Heart right ventricle (tissue), 16 donors: ENCODE measurements at places on chromosomes 7 and 10. TPM values are rescaled to one million over a fixed set of nuclear protein-coding genes. Genes with fewer than 3 reads are reported as not detected.

GRCh38 chr10:29969255-29970011 lies 90.0 kb downstream of the JCAD start:
- DNase-seq = no peak

DNA sequence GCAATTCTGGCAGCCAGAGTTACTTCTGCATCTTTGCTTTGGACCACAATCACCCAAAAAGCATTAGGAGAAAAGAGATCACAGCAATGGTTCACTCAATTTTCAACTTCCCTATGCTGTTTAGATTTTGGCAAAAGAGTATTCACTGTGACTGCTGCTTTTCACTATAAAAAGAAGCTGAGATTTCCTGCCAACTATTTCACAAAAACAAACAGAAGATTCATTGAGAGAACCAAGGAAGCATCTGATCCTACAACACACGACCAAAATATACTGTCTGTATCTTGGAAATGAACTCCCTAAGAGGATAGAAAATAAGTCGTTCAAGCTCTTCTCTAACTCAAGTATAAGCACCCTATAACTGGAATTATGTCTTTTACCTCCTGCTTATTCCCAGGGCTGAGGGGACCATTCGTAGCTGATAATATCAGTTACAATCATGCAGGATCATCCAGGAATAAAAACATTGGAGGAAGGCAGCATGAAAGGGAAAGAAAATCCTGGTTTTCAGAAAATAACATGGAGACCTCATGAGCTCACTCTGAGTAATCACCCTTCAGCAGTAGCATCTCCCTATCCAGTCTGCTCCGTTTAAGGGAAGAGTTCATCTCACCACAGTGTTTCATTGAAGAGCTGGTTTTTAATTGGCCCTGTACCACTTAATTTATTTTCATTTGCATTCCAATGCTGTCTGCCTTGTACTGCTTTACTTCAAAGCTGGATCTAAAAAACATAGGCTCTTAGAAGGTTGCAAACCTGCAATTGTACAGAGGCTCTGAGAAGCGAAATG lies 256.2 kb downstream of the PAXIP1 start:
- no peak for DNase-seq

Gene SNX10
- total RNA-seq = 2.4 TPM

GRCh38 chr7:117153016-117153545 lies 169.8 kb downstream of the WNT2 start:
- DNase-seq = no peak

- DNase-seq = no peak
Observed at GRCh38 chr10:114894911-114895310, 43.1 kb upstream of the TRUB1 start.

Gene ZC3HAV1L
- 2.4 TPM for total RNA-seq

Gene C10orf143
- 1.4 TPM for total RNA-seq

GRCh38 chr10:14384915-14385314 lies 54.2 kb upstream of the FRMD4A start:
- DNase-seq = no peak

Gene TLL2
- total RNA-seq = 4.2 TPM

Gene BMI1
- 28.5 TPM for total RNA-seq

- DNase-seq = no peak
Observed at GRCh38 chr7:90407484-90407821, 4.2 kb downstream of the CLDN12 start.

Gene GRID2IP
- 0.11 TPM for total RNA-seq

DNA sequence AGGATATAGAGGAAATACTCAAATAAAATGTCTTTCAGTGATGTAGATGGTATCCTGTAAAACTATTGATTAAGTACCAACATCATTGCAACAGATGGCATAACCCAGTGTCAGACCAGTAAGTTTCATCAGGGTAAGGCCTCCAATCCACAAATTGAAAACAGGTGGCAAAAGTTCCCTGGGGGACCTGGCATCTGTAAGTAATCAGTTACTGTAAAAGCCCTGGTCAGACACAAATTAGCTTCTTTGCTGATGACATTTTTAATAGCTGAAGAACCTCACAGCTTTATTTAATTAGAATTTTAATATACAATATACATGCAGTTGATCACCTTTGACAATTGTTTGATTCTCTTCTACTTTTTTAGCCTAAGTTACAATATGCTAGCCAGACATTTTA lies 152.5 kb downstream of the PLXDC2 start:
- DNase-seq = no peak

DNA sequence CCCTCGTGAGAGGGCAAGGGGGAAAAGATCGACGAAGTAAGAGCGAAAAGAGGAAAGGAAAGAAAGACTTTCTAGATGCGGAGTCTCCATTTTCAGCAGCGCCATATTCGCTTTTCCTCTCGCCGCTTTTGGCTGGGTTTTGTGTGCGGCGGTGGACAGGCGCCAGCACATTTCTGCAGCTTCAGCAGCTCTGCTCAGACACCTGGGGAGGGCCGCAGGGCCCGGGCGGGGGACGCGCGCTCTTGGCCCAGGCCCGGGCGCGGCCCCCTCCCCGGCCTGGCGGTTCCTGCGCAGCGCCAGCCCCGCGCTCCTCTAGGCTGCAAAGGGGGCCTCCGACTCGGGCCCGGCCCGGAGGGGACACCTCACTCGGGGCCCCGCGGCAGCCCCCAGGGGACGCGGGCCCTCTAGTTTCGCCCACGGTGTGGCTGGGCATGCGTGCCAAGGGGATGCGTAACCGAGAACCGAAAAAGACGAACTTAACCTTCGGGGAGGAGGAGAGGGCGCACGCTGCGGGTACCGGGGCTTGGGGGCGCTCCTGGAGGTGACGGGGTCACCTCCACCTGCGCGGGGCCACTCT lies 34.5 kb upstream of the EBLN1 start:
- peak; percentile 65 for DNase-seq

DNA sequence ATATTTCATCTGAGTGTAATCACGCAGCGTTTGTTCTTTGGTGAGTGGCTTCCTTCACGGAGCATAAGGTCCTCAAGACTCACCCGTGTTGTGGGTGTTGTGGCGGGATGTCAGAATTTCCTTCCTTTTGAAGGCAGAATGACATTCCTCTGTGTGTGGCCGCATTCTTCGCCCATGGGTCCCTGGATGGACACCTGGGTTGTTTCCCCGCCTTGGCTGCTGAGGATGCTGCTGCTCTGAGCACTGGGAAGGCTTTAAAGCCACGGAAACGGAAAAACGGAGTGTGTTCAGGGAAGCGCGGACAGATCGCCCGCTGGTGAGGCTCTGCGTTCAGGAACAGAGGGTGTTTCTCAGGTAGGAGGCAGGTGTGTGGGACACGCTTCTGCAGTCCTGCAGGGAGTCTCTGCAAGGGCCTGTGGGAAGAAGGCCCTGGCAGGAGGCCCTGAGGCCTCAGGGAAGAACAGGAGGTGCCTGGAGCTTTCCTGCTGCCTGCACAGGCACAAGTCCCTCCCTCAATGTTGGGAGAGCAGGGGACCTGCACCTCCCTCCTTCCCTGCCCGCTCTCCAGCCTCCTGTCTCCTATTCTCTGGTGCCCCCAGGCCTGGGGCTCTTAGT lies 35.7 kb upstream of the SHH start:
- no peak for DNase-seq

- DNase-seq = peak; percentile 83
Observed at GRCh38 chr7:137898839-137899721, 52.3 kb upstream of the DGKI start.

Gene LIPK
- not detected for total RNA-seq
